ENCODE measurements at places on chromosomes 6 and 20.

DNA sequence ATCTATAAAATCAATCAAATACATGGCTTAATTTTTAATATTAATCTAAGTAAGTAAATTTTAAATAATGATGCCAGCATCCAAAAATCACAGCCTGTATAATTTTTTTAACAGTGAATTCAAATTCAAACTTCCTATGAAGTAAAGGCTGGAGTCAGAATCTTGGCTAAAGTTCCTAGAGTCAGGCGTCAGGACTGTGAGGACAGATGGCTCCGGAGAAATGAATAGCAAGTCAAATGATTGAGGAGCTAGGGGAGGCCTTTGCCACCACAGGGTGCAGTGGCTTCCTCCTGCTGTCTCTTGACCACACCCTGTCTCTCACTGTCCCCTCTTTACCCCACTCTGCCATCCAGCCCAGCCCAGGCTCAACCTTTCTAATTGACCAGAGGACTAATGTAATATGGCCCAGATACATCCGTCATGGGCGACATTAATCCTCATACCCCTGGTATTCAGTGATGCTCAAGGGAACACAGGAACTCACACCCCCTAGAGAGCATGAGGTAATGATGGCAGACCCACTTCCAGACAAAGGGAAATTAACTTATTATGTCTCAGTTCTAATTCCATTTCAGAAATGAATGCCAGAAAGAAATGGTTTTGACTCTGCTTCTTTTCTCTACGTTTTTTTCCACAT lies 53.4 kb downstream of the OPRM1 start:
- no peak for DNase-seq

DNA sequence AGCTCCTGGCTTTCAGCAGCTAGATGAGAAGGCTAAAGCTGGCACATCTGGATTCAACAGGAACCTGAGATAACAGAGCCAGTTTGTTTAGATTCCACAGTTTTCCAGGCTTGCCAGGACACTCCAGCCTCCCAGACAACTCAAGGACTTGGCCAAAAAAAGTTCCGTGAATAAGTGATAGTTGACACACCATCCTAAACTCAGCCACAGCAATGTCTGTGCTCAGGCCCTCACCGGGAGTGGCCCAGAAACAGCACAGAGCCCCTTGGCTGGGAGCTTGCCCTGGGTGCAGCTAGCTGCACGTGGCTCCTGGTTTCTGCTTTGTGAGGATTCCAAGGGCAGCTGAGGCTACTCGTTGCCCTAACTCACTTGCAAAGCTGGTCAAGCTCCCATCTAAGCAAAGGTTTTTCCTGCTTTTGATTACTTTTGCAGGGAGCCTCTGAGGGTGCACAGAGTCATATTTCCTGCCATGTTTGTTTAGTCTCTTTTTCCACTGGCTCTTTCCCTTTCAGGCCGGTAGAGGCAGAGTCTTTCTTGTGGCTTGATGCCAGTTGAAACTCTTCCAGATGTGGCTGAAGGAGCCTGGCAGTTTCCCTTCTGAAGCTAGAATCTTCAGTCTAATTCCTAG lies 118.3 kb upstream of the ECI2 start:
- no peak for DNase-seq

DNA sequence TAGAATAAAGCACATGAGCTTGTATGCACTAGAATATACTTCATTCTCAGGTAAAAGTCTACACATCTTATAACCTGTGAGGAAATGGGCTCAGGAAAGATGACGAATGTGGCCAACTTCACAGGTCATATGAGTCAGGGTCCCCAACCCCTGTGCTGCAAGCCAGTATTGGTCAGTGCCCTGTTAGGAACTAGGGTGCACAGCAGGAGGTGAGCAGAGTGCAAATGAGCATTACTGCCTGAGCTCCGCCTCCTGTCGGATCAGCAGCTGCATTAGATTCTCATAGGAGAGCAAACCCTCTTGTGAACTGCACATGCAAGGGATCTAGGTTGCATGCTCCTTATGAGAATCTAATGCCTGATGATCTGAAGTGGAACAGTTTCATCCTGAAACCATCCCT lies 182.3 kb downstream of the TRDN start:
- DNase-seq: no peak

DNA sequence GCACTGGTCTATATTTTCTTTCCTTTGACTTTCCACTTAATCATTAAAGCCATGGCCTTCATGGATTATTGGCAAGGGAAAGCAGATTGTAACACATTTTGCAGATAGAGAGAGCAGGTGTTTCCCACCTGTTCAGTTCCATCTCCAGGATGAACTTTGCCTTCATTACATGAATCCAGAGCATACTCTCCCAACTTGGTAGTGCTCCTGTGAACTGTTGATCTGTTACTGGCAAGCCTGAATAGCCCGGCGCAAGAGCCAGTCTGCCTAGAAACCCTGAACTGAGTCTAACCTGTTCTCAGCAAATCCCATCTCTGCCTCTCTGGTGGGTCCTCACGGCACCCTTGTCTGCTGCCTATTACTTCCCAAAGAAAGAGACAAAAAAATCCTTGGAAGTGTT lies 210.3 kb downstream of the PLCB1 start:
- no peak for DNase-seq

GRCh38 chr20:6665621-6666355 lies 101.7 kb upstream of the BMP2 start:
- no peak for DNase-seq

DNA sequence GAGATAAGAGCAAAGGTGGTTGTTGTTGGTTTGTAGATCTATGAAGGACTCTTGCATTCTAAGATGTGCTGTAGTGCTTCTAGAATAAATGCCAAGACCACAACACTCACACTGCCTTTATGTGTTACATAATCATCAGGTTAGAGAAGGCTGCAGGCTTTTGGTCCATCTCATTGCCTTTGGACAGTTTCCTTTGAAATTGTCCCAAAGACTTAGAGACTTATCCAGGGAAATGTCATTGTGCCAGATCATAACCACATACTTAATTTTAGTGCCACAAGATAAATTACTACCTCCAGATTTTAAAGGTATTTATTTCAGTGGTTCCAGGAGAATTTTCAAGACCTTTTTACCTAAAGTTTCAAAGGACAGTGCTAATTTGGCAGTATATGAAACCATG lies 666.6 kb upstream of the CITED2 start:
- DNase-seq: no peak

- DNase-seq: no peak
These were observed 78.6 kb downstream of the MDGA1 start for GRCh38 chr6:37618916-37619590.

- DNase-seq: no peak
These were observed 1.8 kb downstream of the OOEP start for GRCh38 chr6:73367761-73368355.

DNA sequence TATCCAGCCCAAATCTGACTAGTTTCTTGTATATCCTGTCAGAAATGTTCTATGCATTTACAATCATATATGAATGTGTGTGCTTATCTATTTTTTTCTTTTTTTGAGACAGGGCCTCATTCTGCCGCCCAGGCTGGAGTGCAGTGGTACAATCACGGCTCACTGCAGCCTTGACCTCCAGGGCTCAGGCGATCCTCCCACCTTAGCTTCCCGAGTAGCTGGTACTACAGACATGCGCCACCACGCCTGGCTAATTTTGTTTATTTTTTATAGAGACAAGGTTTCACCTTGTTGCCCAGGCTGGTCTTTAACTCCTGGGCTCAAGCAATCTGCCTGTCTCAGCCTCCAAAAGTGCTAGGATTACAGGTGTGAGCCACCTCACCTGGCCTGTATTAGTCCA lies 3.0 kb upstream of the RAB44 start:
- no peak for DNase-seq

GRCh38 chr6:166955865-166956443 lies 396 bp downstream of the RNASET2 start:
- no peak for DNase-seq

DNA sequence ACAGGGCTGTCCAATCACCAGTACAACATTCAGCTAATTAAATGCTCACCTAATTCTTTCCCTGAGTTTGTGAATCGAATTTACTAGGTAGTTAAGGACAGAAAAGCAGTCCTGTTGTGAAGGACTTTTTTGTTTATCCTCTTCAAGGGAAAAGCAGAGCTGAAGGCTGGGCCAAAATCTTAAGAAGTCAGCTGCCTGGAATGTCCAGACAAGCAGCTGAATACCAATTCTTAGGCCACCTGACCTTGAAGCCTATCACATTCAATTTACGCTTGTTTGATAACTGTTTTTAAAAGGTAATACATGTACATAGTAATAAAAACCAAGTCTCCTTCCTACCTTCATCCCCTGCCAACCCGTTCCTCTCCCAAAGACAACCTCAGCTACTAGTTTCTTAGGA lies 56.4 kb downstream of the UQCC1 start:
- no peak for DNase-seq

DNA sequence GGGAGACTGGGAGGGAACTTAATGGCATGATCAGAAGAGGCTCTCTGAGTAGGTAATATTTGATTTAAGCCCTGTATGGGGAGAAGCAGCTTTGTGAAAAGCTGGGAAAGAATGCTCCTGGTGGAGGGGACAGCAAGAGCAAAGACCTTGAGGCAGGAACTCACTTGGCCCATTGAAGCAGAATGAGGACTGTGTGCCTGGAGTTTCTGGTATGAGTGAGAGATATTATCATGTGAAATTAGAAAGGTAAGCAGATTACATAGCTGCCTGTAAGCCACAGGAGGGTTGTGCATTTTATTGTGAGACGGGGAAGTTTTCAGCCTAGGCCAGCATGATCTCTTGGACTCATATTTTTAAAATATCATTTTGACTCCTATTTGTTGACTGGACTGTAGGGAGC lies 502.1 kb downstream of the DHX35 start:
- DNase-seq: no peak

DNA sequence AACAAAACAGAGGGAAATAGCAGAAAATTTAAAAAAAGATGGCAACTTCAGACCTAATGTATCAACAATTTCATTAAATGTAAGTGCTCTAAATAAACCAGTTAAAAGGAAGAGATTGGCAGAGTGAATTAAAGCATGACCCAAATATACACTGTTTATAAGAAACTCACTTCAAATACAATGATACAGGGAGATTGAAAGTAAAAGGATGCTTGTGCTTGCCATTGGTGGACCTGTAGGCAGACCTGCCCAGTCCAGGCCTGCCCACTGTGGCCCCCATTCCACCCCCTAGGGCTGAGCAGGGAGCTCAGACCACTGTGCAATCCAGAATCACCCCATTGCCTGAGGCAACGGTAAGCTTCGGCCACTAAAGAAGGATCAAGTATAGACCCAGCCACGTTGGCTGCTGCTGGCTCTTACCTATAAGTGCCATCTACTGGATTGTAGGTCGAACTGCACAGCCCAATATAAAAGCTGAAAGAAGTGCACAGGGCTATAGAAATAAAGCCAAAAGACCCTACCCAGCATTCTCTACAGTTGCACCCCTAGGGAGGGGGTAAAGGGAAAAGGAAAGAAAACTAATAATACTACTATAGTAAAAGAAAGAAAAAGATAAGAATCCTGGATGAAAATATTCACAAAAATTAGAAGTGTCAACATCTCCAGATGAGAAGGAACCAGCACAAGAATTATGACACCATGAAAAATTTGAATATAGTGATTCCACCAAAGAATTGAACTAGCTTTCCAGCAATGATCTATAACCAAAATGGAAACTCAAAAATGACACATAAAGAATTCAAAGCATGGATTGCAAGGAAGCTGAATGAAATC lies 36.1 kb downstream of the PSMB1 start:
- DNase-seq: peak; percentile 37

DNA sequence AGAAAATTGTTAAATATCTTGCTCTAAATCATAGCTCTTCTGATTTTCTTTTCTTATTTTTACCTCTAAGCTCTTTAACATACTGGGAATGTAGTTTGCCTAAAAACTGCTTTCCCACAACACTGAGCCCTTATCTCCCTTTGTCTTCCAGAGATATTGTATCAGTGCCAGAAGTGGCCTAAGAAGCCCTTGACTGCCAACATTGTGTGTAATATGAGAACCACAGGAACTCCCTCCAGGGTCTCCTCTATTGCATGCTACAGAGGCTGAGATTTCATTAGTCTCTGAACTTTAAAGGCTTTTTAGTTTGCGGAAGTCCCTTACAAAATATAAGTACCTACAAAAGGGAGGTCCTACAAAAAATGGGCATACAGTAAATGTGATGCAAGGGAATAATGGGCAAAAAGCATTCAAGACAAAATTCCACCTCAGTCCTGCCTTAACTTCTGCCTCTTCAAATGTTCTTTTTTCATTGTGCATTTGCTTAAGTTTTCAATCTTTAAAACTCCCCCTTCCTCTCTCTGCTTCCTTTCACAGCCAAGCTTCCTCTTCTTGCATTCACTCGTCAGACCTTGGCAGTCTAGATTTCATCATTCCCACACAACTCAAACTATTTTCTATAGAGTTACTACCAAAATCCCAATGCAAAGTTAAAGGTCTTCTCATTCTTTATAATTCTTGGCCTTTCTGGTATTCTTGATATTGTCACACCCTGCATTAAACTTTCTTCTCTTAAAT lies 76.5 kb downstream of the ADGRG6 start:
- DNase-seq: no peak

DNA sequence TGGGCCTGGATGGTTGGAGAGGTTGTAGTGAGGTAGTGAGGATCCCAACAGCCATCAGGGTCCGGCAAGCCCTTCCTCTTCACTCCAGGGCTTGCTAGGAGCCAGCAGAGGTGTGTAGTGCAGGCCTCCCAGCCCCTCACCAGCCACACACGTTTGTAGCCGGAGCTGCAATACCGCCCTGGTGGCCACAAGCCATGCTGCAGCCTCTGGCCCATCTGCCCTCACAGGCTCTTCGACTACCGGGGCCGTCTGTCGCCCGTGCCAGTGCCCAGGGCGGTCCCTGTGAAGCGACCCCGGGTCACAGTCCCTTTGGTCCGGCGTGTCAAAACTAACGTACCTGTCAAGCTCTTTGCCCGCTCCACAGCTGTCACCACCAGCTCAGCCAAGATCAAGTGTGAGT lies 36.4 kb downstream of the EIF2S2 start:
- no peak for DNase-seq

- no peak for DNase-seq
These were observed 220.3 kb downstream of the NRN1 start for GRCh38 chr6:5786321-5786968.

DNA sequence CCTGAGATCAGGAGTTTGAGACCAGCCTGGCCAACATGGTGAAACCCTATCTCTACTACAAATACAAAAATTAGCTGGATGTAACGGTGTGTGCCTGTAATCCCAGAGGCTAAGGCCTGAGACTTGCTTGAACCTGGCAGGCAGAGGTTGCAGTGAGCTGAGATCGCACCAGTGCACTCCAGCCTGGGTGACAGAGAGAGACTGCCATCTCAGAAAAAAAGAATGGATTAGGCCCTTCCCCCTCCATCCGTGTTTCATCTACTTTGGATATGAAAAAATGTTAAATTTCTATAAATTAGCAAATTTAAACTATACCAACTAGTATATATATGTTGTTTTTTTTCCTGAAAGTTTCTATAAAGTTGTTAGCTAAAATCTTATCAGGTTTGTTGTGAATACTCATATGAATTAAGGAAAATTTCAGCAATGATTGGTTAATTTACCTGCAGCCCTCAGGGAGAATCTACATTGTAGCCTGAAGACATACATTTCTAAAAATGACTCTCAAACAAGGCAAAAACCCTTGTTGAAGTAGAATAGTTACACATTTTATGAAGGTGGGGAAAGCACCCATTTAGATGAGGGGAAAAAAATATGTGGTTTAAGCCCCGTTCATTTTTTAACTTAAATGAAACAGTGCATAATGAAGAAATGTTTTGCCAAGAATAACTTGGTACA lies 120.9 kb downstream of the TIAM2 start:
- DNase-seq: no peak
